Amniotic stem cell (primary cell): ENCODE measurements at places on chromosomes 3 and 15.

DNA sequence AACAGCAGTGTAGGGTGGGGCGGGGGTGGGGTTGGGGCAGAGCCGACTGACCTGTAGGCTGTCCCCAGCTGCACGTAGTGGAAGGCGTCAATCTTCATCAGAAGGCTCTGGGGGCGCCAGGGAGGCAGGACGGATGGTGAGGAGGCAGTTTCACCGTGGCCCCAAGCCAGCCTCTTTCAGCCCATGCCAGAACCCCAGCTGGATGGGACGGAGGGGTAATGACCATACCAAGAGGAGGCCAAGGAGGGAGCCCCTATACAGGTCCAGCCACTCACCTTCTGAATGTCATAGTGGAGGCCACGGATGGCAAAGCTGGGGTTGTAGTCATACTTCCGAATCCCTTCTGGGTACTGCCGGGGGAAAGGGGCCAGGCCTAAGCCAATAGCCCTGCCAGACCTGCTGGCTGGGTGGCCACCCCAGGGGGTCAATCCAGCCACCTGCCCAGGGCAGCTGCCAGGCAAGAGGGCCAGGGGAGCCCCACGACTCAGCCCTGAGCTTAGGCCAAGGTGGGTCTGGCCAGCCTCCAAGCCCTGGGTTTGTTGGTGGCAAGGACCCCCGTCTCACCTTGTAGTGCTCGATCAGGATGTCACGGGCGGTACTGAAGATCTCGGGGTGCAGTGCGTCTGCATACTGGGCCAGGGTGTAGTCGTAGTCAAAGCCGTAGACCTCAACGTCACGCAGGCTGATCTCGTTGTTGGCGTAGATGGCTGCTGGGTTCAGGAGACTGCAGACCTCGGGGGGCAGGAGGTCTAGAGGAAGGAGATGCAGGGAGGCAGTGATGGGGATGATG is 4.9 kb downstream of the NT5DC2 start:
- DNase-seq, result no peak

GRCh38 chr3:58526515-58526957 is 10.5 kb downstream of the ACOX2 start:
- DNase-seq, result peak; percentile 46

DNA sequence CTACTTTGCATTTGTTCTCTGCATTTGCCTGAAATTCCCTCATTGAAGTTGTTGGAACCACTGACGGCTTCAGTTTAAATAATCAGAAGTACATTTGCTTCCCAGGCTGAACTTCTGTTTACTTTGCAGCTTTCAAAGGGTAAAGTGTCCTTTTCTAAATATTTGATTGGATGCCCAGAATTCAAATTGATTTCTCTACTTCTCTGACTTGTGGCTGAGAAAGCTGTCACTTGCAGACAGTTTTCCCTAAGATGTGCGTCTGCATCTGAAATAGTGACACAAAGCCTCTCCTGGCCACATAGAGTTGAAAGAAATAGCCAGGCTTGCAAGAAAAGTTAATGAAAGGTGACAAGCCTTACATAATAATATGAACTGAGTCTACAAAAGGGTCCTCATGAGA is 299.6 kb downstream of the THSD4 start:
- DNase-seq, result no peak

DNA sequence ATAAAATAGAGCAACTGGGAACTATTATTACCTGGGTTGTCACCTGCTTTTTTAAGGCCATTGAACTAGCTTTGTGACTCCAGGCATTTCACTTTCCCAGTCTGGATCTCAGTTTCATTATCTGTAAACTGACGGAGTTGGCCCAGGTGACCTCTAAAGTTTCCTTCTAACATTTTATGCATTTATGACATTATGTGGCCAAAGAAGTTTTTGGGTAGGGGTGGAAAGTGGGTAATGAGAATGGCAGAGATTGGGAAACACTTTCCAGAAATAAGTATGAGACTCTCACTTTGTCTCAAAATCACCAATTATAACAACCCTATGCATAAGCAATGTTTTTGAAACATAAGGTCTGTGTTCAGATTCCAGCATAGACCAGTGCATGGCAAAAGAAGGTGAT is 99.1 kb upstream of the ARHGEF3 start:
- no peak for DNase-seq

- DNase-seq, result no peak
Measured at GRCh38 chr3:14554715-14555114, 14.6 kb upstream of the GRIP2 start.

- peak; percentile 76 for DNase-seq
Measured at GRCh38 chr3:195896361-195897080, 11.8 kb downstream of the TNK2 start.

- no peak for DNase-seq
Measured at GRCh38 chr15:89406940-89407607, 72.5 kb upstream of the POLG start.

- no peak for DNase-seq
Measured at GRCh38 chr3:17639257-17639656, 103.2 kb downstream of the TBC1D5 start.

DNA sequence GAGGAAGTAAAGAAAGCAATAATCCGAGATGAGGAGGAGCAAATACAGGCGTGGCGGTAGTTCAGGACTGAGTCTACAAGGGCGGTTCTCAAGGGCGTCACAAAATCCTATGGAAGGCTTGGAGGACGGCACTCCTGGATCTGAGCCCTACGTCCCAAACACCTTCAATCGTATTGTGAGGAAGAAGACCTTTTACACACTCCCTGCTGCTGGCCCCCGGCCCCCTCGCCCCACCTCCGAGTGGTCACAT is 747 bp downstream of the PLD1 start:
- no peak for DNase-seq

GRCh38 chr3:128416578-128417211 is 50.0 kb downstream of the DNAJB8 start:
- peak; percentile 12 for DNase-seq

- DNase-seq, result no peak
Measured at GRCh38 chr3:149198611-149199010, 23.0 kb downstream of the CP start.

DNA sequence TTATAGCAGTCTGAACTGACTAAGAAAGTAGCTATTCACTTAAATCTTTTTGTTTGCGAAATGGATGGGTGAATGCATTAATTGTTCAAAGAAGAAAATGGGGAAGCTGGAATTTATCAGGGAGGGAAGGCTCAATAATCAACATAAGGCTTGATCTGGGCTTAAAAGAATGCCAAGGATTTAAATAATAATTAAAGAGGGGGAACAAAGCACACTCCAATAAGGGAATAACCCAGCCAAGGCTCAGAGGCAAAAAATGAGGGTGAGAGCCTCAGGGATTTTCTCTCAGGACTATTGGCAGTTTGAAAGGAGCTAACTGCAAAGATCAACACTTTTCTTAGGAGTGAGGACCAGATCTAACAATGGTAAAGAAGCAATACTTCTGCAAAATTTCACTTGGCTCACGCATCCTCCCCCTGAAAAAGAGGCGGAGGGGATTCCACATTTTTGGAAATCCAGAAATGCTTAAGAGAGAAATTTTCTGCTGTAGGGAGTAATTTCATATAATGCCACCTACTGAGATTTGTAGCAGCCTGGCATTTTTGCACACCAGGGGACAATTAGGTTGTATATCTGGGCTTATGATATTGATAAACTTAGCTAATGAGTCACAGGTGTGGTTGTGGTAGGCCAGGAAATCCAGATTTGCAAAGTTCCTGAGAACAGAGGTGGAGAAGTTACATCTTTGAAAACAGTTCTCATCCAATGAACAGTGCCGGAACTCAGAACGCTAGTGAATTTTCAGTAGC is 405.1 kb downstream of the TUSC7 start:
- no peak for DNase-seq

- no peak for DNase-seq
Measured at GRCh38 chr3:18843188-18843587, 305.1 kb upstream of the KCNH8 start.

GRCh38 chr3:101725194-101725889 is 928 bp downstream of the CEP97 start:
- DNase-seq, result no peak

GRCh38 chr3:75296858-75297257 is 367.3 kb upstream of the FRG2C start:
- DNase-seq, result no peak

- no peak for DNase-seq
Measured at GRCh38 chr3:180959691-180960090, 29.8 kb downstream of the DNAJC19 start.

- DNase-seq, result no peak
Measured at GRCh38 chr15:31489281-31489680, 162.6 kb downstream of the KLF13 start.
